ENCODE measurements at places on chromosomes 13 and 19.

- DNase-seq = no peak
Measured at GRCh38 chr19:18697680-18698079, 14.2 kb downstream of the CRTC1 start.

- DNase-seq = no peak
Measured at GRCh38 chr13:74641586-74641985, 507.4 kb upstream of the KLF12 start.

- no peak for DNase-seq
Measured at GRCh38 chr13:25391932-25392331, 20.2 kb downstream of the ATP8A2 start.

DNA sequence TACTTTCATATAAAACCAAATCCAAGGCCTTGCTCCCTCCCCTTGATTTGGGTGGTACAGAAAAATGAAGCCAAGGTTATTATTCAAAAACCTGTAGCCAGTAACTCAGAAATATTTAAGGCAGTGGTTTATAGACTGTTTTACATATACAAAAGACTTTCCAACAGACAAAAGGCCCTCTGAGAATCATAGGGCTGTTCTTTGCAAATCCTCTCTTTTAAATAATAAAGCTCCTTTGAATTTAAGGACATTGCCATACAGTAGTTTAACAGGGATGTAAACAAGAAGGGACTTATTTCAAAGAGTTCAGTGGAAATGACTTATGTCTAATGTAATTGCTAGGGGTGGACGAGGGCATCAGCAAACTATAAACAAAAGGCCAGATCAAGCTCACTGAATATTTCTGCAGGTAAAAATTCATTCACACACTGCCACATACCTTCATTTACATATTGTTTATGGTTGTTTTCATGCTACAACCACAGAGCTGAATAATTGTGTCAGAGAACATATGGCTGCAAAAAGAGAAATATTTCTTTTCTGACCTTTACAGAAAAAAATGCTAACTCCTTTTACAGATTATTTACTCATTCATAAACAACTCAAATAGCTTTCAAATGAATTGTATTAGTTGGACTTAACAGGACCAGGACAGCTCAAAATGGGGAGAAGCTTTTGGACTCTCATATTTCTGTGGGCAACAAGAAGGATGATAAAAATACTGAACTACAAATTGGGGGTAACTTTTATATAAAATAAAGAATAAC, 665.6 kb downstream of the SLITRK1 start:
- no peak for DNase-seq

DNA sequence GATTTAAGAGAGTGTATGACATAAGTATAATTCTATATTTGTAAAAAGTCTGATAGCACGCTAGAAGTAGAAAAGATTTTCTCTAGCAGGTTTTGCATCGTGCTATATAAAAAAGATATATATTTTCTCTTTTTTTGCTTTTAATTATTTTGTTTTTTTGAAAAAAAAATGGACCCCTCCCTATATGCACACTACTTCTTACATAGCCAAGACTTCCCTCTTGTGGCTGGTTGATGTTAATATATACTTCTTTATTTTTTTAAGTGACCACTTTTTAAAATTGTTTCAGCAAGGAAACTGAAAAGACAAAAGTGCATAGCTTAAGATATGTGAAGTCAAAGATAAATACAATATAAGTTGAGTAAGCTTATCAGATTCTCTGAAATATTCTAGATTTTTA, 1202.8 kb downstream of the DIAPH3 start:
- DNase-seq = peak; percentile 35

DNA sequence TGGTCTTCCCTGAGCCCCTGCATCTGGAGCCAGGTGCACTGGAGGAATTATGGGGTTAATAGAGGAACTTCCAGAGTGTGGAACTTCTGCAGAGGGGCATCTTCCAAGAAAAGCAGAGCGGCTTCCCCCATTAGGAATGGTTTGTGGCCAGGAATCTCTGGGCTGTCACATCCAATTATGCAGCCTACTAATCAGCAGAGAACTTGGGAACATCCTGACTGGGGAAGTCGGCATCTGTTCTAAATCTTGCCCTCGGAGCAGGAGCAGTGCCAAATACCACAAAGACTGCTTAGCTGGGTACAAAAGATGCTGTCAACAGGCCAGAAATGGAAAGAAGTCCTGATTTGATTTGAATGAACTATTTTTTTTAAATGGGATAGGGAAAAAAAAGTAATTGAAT, 435.1 kb downstream of the ZNF536 start:
- DNase-seq = no peak

DNA sequence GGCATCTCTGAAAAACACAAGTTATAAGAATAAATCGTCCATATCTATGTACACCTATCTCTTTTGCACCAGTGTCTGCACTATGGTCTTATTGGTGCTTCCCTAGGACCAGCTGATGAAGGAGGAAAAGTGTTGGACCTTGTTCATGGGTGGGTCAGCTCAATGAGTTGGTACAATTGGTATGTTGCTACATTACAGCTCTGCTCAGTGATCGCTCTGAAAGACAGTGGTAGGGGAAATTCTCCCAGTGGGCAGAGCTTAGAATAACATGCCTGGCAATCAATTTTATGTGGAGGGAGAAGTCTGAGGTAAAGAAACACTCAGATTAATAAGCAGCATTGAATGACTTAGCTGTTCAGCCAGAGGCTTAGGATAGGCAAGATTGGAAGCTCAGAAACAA, 138.7 kb upstream of the KL start:
- no peak for DNase-seq

- DNase-seq = no peak
Measured at GRCh38 chr19:31152906-31153305, 196.3 kb downstream of the TSHZ3 start.

- no peak for DNase-seq
Measured at GRCh38 chr13:109241160-109241559, 545.2 kb downstream of the IRS2 start.

All from astrocyte of the cerebellum (primary cell).